ENCODE measurements at places on chromosomes 13 and 19.

DNA sequence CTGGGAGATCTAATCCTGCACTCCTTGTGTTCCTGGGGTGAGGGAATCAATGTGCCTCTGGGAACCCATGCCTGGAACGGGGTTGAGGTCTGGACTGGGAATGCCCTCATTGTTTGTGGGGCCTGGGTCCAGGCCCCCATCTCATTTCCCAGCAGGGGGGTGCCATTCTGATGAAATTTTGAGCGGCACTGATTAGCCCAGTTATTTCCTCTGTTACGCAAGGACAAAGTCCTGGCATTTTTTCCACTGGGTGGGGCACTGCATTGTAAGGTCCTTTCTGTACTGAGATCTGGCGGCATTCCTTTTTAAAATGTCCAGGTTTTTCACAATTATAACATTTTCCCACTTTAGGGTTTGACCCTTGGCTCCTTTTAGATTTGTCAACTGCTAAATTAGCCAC is 14.8 kb downstream of the FPR3 start:
- no peak for DNase-seq

GRCh38 chr13:27446986-27447583 is 3.3 kb downstream of the MTIF3 start:
- DNase-seq: no peak

- DNase-seq: no peak
Measured at GRCh38 chr19:33649627-33650305, 28.0 kb downstream of the CHST8 start.

DNA sequence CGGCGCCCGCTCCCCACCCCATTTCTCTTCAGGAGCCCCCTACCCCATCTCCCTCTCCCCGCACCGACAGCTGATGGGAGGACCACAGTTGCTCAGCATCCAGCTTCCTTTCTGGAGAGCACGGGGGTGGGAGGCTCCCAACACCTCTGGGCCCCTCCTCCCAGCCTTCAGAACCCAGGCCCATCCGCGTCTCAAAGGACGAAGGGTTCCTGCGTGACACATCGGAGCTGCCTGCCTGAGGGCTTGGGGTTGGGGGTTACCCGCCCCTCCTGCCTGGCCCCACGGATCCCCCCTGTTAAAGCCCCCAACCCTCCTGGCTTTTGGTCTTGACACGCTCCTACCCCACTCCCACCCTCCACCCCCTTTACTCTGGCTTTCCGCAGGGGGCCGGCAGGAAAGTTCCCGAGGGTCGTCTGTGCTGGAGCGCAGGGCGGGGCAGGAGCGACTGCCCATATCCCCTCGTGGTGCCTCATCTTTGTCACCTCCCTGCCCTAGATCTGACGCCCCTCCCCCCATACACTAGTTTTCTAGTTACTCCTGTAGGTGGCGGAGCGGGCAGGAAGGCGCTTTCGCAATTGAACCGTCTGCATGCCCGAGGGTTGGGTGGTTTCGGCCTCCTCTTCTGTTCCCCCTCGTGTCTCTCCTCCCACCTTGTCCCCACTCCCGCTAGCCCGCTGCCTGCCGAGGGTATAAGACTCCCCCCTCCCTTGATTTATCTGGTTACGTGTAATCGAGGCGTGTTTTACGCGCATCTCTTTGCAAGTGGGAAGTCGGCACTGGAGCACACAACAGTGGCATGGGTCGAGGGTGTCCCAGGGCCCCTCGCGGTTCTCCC is 924 bp downstream of the TRAPPC5 start:
- DNase-seq: no peak

GRCh38 chr19:10551698-10552301 is 8.1 kb downstream of the ATG4D start:
- DNase-seq: peak; percentile 32

- no peak for DNase-seq
Measured at GRCh38 chr13:31016342-31017325, 84.2 kb downstream of the TEX26 start.

GRCh38 chr13:38103851-38104250 is 234.3 kb upstream of the TRPC4 start:
- no peak for DNase-seq

GRCh38 chr13:103029798-103030197 is 36.4 kb downstream of the SLC10A2 start:
- DNase-seq: no peak

DNA sequence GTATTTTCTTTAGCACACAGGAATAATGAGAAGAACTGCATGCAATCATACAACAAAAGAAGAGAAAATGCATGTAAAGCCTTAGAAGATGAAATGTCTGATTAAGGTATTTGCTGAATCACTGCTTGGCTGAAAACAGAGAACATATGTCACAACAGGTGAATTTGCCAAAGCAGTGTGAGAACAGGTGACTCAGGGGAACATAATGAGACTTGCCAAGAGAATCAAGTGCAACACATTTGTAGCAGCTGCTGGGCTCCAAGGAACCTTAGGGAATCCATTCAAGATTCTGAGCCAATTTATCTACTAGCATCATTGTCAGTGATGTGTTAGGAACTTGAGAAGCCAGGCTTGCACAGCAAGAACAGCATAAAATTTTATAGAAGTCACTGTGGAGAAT is 273.1 kb downstream of the PCDH20 start:
- DNase-seq: no peak

GRCh38 chr13:94996445-94996844 is 284.1 kb upstream of the SOX21 start:
- no peak for DNase-seq

GRCh38 chr13:23541221-23541824 is 28.9 kb upstream of the TNFRSF19 start:
- no peak for DNase-seq

- DNase-seq: no peak
Measured at GRCh38 chr19:35171730-35172129, 17.2 kb downstream of the FXYD5 start.

GRCh38 chr19:10306327-10306726 is 3.3 kb downstream of the ZGLP1 start:
- no peak for DNase-seq

DNA sequence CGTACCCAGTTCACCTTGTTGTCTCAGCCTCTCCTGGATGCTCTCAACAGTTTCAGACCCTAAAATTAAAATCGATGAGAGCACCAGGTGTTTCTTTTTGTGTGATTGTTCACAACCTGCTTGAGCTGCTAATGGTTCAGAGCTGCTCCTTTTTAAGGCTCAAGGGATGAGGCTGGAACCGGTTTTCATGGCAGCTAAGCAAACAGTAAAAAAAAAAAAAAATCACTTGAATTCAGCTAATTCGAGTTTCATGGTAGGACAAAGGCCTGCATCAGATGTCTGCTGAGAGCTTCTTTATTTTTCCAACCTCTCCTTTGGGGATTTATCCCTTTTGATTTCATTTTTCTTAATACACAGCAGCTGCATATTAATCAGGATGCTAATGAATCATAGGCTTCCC is 6.5 kb downstream of the SYCE2 start:
- no peak for DNase-seq

GRCh38 chr13:22262001-22262885 is 591.4 kb downstream of the FGF9 start:
- DNase-seq: no peak

DNA sequence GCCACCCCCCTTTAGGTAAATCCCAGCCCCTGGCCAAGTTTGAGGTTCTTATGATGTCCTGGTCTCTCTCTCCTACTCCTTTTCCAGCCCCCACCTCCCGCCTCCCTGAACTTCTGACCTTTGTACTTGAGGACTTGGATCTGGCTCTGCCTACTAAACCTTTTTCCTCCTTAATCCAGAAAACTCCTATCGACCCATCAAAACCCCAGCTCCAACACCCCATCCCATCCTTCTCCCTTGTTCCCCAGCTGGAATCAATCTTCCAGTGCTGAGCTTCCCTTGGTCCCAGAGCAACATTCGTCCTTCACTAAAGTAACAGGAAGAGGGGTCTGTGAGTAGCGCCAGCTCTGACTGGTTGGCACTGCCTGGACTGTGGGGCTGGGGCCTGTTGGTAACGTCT is 17.3 kb upstream of the UQCR11 start:
- no peak for DNase-seq

- no peak for DNase-seq
Measured at GRCh38 chr13:30138511-30138910, 168.8 kb downstream of the KATNAL1 start.

- DNase-seq: no peak
Measured at GRCh38 chr19:43462785-43463380, 2.5 kb downstream of the LYPD3 start.

DNA sequence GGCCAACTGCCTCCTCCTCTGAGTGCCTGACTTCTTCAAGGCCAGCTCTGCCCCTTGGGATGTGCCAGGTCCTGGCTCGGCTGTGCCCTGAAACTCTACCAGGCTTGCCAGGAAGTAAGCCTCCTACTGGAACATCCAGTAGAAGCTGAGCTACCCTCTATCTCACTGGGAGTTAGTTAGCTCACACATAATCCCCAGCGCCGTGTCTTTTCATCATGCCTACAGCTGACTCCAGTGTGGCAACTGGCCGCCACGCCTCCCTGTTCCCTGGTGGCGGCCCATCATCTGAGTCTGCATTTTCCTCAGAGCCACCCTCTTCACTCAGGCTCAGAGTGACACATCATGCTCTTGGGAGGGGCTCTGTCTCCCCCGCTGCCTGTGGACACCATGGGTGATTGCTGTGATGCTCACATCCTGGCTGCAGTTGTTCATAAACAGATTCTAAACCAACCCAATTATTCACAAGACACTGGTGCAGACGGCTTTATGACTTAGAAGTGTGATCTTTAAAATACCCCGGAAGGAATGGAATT is 131.9 kb upstream of the IRS2 start:
- no peak for DNase-seq

DNA sequence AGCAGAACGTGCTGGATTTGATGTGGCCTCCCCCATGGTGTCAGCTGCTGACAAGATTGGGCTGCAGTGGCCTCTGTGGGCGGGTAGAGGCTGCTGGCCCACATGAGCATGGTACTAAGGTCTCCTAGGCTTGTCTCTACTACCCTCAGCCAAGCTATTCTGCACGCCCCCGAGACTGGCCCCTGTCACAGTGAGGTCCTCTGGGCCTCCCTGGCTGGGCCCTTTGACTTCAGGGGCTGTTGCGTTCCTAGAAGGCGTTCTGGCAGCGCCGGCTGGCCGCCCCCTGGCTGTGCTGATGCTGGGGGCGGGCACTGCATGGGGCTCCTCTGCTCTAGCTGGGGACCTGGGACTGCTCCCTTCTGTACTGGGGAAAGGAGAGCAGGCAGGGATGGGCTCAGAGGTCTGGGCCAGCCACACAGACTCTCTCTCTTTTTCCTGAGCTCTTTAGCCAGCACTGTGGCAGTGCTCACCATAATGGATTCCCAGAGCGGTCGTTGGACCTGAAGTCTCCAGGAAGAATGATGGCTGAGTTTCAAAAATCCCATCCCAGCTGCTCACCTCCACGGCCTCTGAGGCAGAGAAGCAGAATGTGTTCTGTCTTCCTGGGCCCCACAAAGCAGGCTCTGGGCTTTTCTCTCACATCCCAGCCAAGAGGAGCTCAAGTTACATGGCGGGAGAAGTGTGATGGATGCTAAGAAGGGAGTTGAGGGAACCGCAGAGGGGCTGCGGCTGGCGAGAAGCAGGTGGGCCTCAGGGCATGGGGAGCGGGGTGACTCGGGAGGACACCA is 32.3 kb downstream of the TSSK6 start:
- no peak for DNase-seq

DNA sequence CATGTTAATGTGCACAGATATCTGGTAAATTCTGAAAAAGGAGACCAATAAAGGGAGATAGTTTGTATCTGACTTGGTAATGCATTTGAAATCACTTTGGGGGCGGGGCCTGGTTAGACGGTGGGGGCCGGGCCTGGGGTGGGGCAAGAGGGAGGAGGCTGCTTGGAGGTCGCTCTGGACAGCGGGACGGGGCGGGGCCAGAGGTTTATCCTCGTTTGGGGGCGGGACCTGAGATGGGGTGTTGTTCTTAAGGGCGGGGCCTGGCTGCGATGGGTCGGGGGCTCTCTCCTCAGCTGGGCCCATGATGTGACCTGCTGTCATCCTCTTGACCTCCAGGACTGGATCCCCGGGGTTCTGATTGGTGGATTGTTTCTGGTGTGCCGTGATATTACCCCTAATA is 4.9 kb upstream of the ZNF808 start:
- DNase-seq: no peak

DNA sequence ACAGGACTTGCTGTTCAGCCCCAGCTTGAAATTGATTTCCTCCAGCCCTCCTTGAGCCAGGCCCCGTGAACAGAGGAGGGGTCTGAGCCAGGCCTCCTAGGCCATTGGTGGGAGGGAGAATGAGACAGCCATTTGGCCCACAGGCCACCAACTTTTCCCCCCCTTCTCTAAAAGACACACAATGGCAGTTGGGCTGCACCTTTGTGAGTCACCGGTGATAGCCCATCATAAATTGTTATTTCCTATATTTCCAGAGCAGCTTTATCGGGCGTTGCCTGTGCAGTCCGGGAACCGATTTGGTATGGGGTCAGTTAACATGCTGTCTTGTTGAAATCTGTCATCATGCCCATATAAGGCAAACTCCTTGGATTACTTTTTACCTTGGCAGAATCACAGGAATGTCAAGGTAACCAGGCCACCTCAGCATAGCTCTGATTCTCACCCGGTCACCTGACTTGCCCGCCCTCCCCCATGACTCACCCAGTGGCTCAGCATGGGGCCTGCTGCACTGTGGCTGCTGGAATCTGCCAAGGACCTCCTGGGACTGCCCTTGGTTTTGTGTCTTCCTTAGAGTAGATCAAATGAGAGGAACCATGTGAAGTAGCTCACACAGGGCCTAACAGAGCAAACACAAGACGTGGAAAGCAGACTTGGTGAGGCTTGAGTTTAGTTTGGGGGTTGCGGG is 36.1 kb downstream of the ACTN4 start:
- peak; percentile 65 for DNase-seq

DNA sequence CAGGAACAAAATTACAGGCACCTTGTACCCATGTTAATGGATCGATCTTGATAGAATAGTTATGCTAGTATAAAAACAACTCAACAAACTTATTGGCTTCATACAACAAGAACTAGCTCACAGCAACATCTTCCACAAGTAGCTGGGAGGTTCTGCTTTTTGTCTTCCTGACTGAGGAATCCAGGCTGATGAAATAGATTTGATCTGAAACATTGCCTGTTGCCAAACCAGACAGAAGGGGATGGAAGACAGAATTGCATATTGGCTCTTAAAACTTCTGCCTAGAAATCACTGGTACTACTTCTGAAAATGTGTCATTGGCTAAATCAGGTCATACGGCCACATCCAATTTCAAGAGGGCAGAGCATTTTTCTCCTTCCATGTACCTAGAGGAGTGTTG is 267.3 kb downstream of the RFC3 start:
- DNase-seq: no peak

DNA sequence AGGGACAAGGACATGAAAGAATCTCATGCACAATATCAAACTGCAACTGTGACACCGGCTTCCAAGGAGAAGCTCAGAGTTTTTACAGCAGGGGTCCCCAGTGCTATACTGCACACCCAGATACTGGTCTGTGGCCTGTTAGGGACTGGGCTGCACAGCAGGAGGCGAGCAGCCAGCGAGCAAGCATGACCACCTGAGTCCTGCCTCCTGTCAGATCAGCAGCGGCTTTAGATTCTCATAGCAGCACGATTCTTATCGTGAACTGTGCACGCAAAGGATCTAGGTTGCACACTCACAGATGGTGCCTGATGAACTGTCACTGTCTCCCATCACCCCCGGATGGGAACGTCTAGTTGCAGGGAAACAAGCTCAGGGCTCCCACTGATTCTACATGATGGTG is 13.1 kb upstream of the CD22 start:
- DNase-seq: no peak

Measured in SW 1271 (cell line).